ENCODE measurements at places on chromosomes 5 and 9.

DNA sequence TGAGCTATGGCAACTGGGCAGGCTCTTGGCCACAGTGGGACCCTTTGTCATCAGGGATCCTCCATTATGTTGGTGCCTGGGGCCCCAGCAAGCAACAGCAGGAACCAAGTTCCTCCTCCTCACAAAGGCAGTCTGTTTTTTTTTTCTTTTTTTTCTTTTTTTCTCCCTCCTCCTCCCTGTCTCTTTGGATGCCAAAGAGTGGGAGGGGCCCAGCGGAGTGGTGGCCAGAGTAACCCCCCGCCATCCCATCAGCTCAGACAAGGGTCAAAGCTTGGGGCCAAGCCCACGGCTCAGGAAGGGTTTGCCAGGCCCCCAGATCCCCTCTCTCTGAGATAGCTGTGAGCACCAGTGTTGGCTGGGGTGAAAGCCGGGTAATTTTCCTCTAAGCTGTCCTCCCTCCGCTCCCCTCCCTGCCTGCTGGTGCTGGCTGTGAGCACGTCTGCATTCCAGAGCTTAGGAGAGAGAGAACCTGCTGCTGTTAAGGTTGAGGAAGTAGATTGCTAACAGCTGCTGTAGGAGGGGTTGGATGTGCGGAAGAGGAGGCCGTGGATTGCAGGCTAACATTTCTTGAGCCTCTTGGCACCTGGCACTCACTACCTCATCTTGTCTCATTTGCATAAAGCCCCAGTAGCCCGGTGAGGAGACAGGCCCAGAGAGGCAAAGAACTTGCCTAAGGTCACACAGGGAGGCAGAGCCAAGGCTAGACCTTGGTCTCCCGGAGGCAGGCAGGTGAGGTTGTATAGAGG lies 21.2 kb downstream of the GSN start:
- peak; percentile 72 for ATAC-seq

DNA sequence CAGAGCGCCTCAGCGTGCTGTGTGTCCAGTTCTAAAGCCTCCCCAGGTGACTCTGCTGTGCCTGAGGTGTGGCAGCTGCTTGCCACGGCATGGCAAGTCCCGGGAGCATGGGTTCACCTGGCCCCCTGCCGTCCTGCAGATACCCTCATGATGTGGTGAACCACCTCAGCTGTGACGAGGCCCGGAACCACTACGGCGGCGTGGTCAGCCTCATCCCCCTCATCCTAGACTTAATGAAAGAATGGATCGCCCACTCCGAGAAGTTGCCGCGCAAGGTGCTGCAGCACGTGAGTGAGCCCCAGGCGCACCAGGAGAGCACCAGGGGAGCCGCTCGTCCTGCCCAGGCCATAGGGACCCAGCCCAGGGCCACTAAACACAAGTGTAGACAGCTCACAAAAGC lies 9.5 kb downstream of the SPACA9 start:
- no peak for ATAC-seq

DNA sequence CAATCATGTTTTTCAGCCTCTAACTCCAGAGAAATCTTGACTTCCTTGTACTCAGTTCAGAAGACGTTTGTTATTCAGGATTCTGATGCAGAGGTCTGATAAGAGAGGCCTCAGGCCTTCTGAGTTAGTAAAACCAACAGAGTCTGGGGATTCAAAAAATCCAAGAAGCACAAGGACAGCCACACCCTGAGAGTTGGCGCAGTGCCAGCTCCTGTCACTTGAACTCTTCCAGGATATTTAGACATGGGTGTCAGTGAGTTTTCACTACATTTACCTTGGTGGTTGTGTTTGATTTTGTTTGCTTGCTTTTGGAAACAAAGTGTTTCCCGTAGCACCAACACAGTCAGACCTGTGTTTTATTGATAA lies 41.6 kb upstream of the PDE8B start:
- no peak for ATAC-seq

DNA sequence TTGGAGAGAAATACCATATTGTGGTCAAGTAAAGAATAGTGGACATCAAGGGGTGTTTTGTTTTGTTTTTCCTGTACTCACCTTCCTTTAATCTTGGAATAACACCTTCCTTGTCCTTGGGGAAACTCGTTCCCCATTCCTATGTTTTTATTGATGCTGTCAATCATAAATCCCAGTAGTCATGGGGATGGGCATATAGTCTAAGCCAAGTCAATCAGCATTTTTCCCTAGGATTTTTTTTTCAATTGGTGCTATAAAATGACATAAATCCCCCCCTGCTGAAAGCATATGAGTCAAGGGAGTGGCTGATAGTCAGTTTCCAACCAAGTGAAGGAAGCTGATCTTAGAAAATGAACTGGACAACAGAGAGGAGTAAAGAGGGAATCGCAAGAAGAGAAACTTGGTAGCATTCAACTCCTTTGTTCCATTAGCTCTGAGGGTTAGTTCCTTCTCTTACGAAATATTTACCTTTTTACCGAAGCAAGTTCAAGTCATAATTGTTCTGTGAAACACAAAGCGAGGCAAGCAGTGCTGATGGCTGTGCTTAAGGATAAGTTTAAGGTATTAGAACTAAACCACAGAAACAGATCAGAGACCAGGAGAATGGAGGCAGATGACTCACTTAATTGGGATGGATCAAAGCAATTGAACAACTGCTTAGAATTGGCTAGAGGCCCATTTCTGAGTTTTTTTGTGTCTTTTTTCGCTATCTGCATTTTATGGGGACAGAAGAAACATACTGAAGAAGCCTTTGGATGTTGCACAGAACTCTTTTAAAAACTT lies 218.6 kb downstream of the SEMA6A start:
- ATAC-seq, result no peak

DNA sequence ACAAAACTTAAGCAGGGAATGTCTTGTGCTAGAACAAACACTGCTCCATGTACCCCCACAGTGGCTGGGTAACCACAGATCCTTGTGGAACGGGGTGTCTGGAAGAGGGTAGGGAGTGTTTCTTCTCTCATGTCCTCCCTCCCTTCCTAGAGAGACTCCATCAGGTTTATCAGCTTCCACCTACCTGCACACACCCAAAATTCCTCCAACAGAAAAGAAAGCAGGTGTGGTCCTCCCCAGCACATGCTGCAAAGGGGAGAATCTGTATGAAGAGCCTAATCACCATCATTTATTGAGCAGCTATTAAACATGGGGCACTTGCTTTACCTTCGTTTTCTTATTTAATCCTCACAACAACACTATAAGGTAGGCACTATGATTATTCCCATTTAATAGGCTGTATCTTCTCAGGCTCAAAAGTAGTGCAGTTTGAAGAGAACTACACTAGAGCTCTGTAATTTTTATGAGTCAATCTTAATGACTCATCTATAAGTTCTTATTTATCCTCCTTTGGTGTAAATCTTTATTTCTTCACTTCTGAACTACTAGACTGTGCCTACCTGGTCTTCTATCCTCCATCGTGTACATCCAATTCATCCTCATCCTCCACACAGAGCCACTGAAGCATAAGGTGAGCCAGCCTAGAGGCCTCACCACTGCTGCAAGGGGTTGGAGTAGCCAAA lies 31.6 kb downstream of the C9orf40 start:
- ATAC-seq, result no peak

GRCh38 chr5:28254846-28255245 lies 1216.5 kb upstream of the CDH9 start:
- ATAC-seq, result no peak

DNA sequence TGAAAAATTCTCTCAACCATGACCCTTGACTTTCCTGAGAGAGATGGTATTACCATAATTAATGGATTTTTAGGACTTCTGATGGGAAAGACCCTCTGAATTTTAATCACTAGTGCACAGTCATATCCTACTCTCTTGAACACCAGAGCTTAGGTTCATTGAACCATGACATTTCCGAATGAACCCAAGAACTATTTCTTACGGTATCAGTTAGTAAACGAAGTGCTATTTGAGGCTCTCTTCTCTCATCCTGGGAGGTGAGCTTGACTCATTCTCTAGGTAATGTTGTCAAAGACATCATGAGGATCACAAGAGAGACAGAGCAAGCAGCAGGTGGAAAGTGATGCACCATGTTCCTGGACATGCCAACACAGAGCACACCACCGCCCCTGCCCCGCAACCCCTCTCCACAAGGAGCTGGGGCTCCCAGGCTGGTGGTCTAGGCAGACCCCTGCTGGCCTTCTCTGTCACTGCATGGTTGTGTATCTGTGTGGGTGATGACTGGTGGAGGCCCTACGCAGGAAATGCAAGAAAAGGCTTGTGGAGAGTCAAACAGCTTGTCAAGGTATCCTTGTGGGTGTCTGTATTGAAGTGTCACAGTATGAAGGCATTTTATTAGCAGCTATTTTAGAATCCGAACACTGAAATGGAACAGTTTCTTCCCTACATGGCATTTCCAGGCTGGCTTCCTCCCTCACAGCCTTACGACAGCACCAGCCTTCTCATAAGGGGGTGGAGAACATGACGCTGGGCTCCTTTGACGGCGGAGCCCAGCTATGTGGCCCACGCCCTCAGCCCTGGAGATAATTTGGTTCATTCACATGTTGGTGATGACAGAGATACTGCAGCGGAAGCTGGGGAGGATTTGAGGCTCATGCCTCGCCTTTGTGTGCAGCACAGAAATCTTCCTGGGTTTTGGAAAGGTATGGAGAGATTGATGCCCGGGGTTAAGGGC lies 297.6 kb downstream of the NTRK2 start:
- no peak for ATAC-seq

GRCh38 chr5:180825768-180826525 lies 23.3 kb upstream of the MGAT1 start:
- ATAC-seq, result peak; percentile 31

GRCh38 chr5:137815202-137815990 lies 52.3 kb upstream of the MYOT start:
- ATAC-seq, result peak; percentile 88

DNA sequence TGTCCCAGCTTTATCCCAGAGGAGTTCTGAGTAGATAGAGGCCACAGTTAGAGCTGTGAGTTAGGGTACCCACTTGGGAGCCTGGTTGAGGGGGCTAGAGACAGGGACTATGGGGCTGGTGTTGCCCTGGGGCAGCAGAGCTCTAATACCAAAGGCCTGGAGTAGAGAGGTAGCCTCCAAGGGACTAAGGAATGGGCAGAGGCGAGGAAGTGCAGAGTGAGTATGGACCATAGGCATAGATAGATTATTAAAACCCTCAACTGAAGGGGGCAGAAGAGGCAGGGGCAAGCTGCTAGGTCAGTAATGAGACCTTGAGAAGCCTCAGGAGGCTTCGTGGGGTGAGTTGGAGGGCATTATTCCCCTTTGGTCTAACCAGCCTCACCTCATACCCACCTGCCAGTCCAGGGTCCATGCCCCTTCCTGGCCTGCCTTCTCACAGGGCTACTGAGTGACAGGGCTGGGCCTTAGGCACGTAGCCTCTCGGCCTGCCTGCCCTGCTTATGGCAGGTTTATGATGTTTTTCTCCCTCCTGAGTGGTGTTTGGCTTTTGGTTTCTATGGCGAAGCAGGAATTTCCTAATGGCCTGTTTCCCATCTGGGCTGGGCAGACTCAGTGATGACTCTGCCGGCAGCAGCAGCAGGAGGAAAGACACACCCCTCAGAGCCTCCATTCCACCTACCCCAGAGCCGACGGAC lies 8.0 kb downstream of the PDLIM4 start:
- ATAC-seq, result peak; percentile 82

DNA sequence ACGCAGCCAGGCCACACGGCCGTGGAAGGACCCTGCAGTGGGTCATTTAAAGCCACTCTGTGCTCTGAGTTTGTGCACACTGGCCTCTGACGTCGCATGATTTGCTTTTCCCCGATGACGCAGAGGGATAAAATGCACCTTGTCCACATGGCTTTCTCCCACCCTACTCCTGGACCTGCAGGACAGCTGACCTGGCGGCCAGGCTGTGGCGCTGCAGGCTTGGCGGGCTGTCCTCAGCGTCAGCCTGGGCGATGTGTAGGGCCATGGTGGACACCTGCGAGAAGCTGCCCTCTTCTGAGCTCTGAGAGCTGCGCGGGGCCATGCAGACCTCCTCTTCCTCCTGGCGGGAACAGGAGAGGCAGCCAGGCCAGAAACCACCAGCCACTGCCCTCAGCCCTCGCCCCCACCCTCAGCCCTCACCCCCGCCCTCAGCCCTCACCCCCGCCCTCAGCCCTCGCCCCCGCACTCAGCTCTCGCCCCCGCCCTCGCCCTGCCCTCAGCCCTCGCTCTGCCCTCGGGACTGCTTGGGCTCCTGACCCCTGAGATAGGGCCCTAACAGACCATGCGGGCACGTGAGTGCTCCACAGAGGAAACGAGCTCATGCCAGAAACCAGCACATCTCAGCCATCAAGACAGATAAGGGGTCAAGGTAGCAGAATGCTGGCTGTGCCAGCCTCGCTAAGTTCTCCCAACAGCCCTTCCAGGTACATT lies 20.0 kb upstream of the SCGB3A1 start:
- ATAC-seq, result peak; percentile 76

- ATAC-seq, result no peak
Measured at GRCh38 chr9:6450641-6451375, 37.8 kb downstream of the UHRF2 start.

DNA sequence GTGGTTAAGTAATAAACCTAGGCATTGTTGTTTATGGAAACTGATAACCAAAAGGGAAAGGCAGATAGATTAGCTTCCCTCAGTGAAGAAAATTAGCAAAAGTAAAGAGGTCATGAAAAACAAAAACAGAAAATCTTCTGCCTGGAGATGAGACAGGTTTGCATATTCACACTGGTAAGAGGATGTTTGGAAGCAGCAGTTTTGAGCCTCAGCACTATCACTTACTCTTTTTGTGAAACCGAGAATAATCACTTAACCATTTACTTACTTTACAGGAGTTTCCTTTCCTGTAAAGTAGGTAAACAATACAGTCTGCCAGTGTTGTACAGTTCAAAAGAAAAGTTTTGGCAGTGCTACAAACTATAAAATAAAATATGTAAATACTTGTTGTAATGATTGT lies 35.5 kb upstream of the EMB start:
- ATAC-seq, result no peak

DNA sequence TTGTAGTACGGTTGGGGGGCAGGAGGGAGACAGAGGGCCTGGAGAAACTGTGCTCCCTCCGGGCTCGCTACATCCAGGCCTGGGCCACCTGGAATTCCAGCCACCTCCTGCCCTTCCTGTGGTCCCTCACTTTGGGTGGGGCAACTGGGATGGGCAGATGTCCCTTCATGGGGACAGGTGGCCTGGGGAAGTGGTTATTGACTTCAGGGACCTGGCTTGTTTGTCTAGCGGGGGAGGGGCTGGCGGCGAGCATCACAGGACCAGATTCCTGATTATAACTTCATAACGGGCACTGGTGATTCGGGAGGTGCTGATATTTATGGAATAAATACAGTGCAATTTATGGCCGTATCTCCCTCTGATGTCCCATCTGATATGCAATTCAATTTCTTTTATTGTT lies 20.1 kb upstream of the LAMC3 start:
- ATAC-seq, result no peak

GRCh38 chr9:7859701-7860334 lies 60.2 kb upstream of the DMAC1 start:
- no peak for ATAC-seq

DNA sequence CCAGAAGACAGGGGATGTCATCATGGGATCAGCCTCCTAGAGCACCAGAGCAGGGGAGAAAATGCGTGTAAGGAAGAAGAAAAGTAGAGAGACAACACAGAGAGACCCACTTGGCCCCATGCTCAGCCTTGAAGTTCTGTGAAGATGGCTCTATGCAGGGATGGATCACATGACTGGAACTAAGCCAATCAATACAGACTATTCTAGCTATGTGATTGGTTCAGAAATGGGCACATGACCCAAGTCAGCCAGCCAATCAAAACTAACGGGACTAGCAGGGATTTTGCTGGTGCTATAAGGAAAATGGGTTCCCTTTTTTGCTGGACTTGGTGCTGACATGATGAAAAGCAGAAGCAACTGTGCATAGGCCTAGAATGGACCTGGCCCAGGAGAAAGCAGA lies 173.0 kb upstream of the TBC1D2 start:
- ATAC-seq, result no peak

GRCh38 chr5:13992795-13993194 lies 48.3 kb upstream of the DNAH5 start:
- no peak for ATAC-seq
